ENCODE measurements at places on chromosomes 4 and X.

GRCh38 chr4:48343551-48343950, 2.2 kb downstream of the SLAIN2 start:
- no peak for DNase-seq

DNA sequence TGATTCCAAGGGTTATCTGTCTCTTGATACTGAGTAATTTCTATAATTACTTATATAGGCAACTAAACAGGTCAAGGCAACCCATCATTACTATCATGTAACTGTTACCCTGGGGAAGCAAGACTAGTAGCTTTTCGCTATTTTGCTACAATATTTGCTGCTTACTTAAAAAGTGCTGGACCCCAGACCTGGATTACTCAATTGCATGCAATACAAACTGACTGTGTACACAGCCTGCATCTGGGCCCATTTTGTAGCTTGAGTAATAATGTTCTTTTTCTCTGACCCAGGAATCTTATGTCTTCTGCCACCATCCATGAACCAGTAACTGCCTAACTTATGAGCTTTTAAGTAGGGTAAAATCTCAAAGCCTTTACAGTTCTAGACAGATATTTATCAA, 53.4 kb downstream of the CNOT6L start:
- DNase-seq: no peak

DNA sequence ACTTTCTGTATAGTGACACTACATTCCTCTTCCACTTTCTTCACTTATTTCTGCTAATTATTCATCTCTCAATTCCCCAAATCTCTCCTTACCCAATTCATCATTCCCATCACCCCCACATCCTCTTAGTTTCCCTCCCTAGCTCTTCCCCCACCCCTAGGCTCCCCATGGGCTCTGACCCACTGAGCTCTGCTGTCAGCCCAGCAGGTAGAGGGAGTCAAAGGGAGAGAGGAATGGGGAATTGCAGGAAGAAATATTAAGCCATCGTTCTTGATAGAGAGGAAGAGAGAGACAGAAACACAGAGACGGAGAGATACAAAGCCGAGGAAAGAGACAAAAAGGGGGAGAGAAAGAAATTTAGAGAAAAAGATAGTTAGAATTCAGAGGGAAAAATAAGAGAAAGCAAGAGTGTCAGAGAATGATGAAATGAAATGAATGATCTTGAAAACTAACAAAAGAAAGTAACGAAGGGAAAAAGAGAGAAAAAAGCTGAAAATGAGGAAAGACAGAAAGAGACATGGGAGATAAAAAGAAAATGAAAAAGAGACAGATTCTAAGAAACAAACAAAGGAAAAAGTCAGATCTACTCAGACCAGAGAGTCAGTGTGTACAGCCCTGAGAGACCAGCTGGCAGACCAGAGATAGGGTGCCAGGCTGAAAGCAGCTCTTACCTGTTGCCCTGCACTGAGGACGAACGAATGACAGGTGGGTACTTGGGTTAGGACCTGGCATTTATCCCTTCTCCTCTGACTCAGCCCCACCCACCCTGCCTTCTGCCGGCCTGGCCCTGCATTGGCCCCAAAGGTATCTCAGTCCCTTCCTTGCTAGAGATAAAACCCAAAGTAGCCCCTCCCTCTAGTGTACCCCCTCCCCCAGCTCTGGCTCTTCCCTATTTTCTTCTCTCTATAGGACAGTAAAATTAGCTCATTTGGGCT, at the start of gene ALAS2:
Gene ALAS2, minus strand, starts transcription at position 707 of the 935 bp plus-strand sequence. CDS start 4,977 bp downstream, outside the sequence.
- DNase-seq: no peak

DNA sequence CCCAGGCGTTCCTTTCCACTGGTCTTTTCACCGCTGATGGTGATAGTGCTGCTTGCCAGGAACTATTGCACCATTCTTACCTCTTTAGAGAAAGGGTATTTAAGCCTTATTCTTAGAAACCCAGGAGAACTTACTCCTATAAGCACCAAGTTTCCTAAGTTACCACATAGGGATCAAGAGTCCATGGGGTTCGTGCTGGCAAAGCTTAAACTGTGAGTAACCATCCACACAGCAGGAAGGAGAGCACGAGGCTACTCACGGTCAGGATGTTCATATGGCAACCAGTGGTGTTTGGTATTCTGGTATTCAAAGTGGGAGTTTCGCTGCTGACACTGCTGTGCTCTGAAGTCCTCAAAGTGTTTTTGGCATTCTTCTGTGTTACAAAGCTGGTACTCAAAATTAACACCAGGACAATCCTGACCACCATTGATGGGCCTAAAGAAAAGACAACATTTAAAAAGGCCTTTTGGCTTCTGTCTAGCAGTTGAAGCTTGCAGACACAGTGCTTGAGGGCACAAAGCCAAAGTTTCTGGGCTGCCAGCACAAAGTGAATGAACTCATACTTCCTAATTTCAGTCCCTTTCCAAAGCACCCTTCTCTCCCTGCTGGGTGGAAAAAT, 256.9 kb downstream of the ADAMTS3 start:
- DNase-seq: no peak

GRCh38 chr4:40446839-40447238, 111.7 kb downstream of the CHRNA9 start:
- DNase-seq: no peak

DNA sequence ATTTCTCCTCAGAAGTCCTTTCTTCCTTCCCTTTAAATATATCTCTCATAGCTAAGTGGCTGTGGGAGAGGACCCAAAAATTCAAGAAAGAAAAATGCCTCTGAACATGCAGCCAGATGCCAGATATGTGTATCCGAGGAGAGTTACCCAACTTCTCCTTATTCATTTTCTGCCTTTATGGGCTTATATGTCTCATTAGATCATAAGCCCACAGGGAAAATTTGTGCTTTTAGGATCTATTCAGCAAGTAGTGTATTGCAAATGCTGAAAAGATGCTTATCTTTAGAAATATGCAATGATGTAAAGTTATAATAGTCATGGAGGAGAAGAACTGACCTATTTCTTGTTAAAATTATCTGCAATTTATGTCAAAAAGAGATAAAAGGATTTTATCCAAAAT, 371.8 kb upstream of the NOCT start:
- DNase-seq: no peak

DNA sequence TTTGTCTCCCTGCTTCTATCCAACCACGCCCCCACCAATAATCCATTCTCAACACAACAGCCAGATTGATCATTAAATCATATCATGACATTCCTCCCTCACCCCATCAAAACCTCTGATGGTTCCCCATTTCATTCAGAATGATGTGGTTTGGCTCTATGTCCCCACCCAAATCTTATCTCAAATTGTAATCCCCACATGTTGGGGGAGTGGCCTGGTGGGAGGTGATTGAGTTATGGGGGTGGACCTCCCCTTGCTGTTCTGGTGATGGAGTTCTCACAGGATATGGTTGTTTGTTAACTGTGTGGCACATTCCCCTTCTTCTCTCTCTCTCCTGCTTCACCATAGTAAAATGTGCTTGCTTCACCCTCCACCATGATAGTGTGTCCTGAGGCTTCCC, 23.3 kb downstream of the TRMT2B start:
- DNase-seq: no peak
